ENCODE measurements at places on chromosomes 16 and 17. TPM values are rescaled to one million over a fixed set of nuclear protein-coding genes. Genes with fewer than 3 reads are reported as not detected.

CBX8 gene
- 1.4 TPM for polyA plus RNA-seq

IL21R gene
- 33.9 TPM for polyA plus RNA-seq

RHBDL3 gene
- not detected for polyA plus RNA-seq

PABPN1L gene
- not detected for polyA plus RNA-seq

AIPL1 gene
- polyA plus RNA-seq = not detected

TOX3 gene
- polyA plus RNA-seq = not detected

KCNJ16 gene
- polyA plus RNA-seq = not detected

NUTF2 gene
- 109 TPM for polyA plus RNA-seq

VAT1 gene
- 28.2 TPM for polyA plus RNA-seq

PGAP3 gene
- 15.5 TPM for polyA plus RNA-seq

AATK gene
- not detected for polyA plus RNA-seq

JPT2 gene
- polyA plus RNA-seq = 9.1 TPM

PLXDC1 gene
- polyA plus RNA-seq = 23.6 TPM

SEZ6L2 gene
- polyA plus RNA-seq = not detected
